ENCODE measurements at places on chromosomes 12 and 14.

GRCh38 chr14:62616668-62617067 lies 428.6 kb downstream of the KCNH5 start:
- no peak for DNase-seq

DNA sequence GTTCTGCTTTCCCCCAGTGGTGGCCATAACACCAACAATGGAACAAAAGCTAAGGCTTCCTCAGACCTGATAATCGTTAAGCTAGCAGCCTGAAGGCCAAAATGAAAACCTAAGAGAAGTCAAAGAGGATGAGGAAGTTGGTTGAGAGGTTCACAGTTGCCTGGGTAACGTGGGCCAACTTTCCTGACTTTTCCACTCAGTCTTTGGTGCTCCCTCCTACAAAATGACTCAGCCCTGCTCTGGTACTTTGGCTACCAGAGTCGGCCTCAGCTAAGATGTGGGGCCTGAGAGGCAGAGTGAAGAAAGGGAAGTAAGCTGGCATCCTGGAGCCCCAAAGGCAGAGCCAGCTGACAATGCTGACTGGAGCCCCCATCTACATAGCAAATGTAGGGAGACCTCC lies 14.9 kb upstream of the FKBP11 start:
- no peak for DNase-seq

GRCh38 chr14:68279777-68280233 lies 460.2 kb downstream of the RAD51B start:
- no peak for DNase-seq

GRCh38 chr12:49451468-49452259 lies 84.4 kb downstream of the SPATS2 start:
- DNase-seq = no peak

GRCh38 chr14:39071096-39071495 lies 31.9 kb downstream of the SEC23A start:
- no peak for DNase-seq

DNA sequence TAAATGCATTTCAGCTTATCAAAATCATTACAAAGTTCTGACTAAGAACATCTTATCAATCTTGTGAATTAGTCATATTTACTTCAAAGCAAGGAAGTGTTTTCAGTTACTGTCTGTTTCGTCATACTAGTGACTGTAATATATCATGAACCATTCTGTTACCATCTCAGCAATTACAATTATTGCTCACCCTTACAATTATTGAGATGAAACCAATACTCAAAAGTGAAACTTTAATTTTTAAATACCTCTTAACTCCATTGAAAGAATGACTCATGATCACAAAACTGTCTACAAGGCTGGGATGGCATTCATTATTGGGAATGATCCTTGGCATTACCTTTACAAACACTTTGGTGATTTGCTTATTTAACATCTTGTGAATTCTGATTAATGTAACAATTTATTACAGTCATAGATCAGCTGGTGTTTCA lies 90.3 kb downstream of the RPS6KA5 start:
- DNase-seq = no peak

DNA sequence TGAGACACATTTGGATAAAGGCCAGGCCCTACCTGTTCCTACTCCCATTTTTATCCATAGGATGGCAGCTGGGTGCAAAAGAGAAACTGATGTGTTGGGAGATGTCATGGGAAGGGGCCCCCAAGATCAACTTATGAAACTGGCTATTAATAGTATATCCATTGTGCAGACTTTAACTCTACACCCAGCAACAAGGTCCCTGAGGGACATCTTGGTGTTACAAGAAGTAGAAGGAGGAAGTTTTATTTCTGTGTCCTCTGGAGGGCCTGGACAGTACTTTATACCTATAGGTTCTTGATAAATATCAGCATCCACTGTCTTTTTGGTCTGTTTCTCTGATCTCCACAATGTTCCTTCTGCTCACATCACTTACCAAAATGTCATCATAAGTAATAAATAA lies 84.6 kb downstream of the BTG1 start:
- DNase-seq = no peak

DNA sequence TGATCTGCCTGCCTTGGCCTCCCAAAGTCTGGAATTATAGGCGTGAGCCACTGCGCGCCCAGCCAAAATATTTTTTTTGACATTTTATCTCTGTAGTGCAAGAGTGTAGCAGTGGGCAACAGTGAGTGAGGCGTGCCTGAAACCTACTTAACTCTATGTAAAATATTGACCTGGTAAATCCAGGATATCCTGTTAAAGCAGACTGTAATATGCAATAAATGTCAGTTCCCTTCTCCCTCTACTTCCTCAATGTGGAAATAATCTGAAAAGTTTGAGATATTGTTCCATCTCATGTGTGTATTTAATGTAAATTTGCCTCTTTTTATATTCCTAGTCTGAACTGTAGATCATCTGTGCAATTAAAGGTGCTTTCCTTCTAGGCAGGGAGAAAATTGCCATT lies 9.5 kb upstream of the CDK17 start:
- DNase-seq = no peak

GRCh38 chr12:4135919-4136605 lies 137.5 kb upstream of the CCND2 start:
- DNase-seq = peak; percentile 63

GRCh38 chr12:89179245-89179644 lies 173.1 kb downstream of the DUSP6 start:
- peak; percentile 31 for DNase-seq

GRCh38 chr12:49622501-49623141 lies 740 bp upstream of the PRPF40B start:
- no peak for DNase-seq

- no peak for DNase-seq
Measured at GRCh38 chr14:104132981-104133380, 5.4 kb upstream of the KIF26A start.

DNA sequence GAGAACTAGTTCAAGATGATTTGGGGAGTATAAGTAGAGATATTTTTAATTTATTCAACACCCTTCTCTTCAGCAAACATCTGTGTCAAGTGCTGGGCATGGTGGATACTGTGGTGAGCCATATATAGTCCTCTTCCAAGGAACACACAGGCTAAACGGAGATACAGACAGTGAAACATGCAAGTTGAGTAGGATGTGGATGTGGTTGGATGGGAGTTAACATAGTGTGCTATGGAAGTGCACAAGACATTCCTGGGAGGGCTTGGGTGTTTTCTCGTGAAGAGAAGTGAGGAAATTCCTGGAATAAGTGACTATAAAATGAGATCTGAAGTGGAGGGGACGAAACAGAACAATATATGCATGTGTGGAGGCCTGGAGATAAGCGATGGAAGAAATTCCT lies 181.1 kb upstream of the NPAS3 start:
- no peak for DNase-seq

DNA sequence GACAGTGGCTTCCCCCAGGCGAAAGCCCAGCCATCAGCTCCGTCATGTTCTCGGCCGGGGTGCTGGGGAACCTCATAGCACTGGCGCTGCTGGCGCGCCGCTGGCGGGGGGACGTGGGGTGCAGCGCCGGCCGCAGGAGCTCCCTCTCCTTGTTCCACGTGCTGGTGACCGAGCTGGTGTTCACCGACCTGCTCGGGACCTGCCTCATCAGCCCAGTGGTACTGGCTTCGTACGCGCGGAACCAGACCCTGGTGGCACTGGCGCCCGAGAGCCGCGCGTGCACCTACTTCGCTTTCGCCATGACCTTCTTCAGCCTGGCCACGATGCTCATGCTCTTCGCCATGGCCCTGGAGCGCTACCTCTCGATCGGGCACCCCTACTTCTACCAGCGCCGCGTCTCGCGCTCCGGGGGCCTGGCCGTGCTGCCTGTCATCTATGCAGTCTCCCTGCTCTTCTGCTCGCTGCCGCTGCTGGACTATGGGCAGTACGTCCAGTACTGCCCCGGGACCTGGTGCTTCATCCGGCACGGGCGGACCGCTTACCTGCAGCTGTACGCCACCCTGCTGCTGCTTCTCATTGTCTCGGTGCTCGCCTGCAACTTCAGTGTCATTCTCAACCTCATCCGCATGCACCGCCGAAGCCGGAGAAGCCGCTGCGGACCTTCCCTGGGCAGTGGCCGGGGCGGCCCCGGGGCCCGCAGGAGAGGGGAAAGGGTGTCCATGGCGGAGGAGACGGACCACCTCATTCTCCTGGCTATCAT lies 663 bp downstream of the PTGER2 start:
- DNase-seq = peak; percentile 36

DNA sequence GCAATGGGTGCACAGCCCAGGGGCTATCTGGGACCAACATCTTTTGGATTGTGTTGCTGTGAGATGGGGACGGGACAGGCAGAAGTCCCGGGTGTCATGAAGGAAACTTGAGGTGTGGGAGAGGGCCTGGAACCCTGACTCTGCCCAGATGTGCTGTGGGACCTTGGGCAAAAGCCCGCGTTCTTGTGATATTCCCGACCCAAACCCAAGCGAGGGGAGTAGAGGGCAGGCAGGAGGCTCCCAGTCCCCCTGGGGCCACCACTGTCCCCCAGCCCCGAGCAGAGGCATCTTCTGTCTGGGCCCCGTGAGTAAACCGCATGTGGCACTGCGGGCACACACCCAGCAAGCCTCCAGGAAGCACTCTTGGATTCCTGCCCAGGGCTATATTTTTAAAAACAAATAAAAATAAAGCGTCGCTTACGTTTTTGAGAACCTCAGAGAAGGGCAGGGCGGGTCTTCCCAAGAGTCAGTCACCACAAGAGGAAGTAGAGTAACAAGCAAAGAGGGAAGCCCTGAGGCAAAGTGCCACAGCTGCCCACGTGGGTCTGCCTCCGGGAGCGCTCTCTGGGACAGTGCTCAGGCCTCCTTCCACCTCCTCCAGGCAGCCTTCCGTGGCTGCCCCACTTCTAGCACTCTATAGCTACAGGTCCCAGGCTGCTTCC lies 39.5 kb downstream of the BEGAIN start:
- peak; percentile 32 for DNase-seq

DNA sequence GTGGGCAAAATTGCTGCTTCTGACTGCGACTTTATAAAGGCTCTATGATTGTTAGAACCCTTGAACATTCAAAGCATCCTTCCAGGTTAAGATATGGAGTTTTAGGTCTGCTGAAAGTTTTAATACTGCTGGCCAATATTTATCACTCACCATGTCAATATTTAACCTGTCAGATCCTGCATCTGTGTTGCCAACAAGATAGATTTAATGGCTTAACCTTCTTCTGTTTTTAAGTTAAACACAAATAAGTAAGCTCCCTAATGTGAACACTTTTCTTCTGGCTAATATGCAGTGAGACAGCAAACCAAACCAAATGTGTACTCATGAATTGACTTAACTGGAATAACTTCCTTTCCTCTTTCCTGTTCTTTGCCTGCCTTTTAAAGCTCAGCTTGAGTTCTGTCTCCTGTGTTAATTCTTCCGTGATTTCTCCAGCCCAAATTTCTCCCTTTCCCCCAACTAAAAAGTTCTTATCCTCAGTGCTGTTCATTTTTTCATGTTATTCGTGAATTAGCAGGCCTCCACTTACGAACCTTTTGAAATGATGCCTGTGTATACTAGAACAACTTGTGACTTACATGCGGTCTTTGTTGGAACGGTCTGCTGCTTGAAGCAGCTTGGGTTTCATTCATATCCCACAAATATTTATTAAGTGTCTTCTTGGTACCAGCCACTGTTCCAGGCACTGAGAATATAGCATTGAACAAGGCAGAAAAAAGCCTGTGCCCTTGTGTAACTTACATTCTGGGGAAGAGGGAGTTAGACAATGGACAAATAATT lies 9.1 kb downstream of the FBXW8 start:
- no peak for DNase-seq
